ENCODE measurements at places on chromosomes 4 and X.

- no peak for DNase-seq
These were observed 248.9 kb downstream of the TLL1 start for GRCh38 chr4:166121897-166122296.

- DNase-seq, result no peak
These were observed 310.0 kb downstream of the SLITRK2 start for GRCh38 chrX:146127617-146128016.

DNA sequence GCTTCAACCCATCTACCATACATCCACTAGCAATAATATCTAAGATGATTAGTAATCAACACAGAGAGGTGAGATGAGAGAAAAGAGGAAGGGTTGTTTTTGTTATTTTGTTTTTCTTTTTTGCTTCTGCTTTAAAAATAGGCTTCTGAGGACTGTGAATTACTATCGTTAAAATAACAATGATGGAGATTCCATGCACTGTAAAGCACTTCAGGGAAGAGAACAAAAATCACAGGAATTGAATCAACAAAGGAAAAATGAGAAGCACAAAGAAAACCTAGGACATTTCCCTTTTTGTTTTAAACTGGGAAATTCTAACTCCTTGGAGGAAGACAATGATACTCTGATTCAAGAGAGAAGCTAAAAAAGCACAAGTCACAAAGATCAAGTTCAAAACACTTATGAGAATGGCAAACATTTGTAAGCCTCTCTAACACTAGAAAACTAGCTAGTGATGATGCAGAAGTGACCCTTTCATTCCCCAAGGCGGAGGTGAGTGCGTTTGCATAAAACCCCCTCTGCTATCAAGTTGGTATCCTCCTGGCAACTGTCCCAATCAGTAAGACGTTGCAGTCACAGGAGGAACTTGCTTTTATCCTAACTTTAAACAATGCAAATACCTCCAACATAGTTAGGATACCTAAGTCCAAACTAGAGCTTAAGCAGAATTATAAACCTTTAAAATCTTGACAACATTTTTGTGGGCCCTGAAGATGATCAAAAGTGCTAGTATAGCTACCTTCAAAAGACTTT is 308.5 kb downstream of the CAMK2D start:
- DNase-seq, result no peak

DNA sequence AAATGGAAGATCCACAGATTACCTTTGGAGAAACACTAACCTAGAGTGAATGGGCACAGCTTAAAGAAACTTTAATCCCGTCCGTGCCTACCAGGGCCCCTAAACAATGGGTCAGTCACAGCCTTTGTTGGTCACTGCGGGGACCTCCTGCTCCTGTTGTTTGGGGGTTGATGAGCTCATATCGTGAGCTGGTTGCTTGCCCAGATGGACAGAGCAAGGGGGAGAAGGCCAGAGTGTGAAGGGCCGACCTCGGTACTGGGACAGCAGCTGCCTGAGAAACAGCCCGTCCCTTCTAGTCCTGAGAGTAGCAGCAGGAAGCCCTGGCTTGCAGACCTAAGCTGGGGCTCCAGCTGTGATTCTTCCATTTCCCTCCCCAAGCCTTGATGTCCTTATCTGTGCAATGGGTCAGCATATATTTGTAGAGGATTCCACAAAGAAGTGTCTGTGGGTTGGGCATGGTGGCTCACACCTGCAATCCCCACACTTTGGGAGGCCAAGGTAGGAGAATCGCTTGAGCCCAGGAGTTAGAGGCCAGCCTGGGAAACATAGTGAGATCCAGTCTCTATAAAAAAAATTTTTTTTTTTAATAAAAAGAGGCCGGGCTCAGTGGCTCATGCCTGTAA is 69.6 kb upstream of the SLC34A2 start:
- no peak for DNase-seq

DNA sequence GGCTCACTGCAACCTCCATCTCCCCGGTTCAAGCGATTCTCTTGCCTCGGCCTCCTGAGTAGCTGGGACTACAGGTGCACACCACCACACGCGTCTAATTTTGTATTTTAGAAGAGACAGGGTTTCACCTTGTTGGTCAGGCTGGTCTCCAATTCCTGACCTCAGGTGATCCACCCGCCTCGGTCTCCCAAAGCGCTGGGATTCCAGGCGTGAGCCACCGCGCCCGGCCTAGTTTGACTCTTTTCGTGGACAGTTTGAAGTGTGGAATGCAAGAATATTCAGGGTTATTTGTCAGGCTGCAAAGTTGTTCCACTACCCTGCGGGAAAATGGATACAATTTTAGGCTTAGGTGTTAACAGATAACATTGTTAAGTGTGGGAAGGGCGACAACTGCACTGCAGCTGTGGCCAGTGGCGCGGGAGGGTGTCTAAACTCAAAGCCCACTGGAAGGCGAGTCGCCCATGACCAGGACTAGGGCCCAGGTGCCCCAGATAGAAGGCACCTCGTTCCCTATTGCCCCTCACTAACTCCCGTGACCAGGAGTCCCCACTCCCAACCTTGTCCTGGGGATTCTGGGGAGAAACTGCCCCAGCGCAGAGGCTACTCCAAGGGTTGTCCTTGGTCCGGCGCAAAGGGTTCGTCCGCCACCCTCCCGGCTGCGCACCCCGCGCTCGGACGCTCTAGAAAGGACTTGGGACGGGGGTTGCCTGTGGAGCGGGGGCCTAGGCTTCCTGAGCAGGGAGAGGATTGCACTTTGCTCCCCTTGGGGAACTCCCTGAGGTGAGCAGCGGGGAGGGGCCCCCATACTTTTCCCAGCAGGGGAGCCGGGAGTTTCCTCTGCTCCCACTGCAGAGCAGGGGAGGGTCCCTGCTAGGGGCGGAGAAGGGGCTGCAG is 1.1 kb upstream of the CD99 start:
- DNase-seq, result no peak

DNA sequence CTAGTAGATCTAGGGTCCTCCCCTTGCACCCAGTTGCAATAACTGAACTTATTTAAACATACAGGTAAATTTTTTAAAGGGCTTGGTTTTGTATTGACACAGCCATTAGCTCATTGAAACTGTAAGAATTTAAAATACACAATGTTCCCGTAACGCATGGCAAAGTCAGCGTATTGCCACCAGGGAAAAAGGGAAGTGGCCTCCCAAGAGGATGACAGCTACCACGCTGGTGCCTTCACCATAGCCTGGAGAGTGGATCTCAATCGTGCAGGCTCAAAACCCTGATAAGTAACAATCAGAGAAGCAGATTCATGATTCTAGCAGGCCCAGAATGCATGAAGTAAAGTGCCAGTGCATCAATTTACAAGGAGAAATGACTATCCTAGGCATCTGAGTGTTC is 49.4 kb upstream of the RELL1 start:
- no peak for DNase-seq

DNA sequence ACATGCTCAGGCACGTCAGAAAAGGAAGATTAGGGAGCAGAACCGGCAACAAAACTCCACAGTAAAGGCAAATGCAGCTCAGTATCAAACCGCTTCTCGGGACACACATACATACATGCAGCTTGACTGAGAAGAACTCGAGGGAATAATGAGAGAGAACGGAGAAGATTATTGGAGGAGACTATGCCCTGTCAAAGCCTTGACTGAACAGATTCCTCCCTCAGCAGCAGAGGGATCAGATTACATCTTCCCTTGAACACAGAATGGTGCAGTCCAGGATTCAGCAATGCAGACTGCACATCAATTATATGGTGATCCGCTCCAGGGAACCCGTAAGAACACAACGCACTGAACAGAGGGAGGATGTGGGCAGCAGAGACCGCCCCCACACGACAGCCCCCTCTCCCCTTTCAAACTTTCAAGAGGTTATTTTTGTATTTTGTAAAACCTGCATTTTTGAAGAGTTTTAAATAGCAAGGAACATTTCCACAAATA is 183.2 kb downstream of the FBXW7 start:
- DNase-seq, result no peak

- DNase-seq, result no peak
These were observed 289.0 kb downstream of the CHIC1 start for GRCh38 chrX:73852022-73852421.

- DNase-seq, result no peak
These were observed 203.3 kb downstream of the MAPK10 start for GRCh38 chr4:86156531-86156930.

DNA sequence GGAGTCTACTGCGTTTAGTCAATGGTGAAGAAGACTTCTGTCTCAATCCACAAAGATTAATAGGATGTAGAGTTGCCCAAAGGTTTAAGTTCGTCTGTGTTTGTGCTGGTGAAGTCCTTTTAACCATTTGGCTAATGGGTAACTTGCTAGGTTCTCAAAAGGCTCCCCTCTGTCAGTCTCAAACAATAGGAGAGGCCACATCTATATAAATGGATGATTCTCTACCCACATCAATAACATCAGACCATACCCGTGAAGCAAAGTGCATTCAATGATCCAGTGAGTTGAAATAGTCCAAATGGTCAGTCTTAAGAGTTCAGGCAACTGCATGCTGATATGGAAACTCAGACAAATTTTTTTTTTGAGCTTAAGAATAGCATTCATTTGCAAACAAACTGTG is 28.1 kb downstream of the RS1 start:
- DNase-seq, result no peak

DNA sequence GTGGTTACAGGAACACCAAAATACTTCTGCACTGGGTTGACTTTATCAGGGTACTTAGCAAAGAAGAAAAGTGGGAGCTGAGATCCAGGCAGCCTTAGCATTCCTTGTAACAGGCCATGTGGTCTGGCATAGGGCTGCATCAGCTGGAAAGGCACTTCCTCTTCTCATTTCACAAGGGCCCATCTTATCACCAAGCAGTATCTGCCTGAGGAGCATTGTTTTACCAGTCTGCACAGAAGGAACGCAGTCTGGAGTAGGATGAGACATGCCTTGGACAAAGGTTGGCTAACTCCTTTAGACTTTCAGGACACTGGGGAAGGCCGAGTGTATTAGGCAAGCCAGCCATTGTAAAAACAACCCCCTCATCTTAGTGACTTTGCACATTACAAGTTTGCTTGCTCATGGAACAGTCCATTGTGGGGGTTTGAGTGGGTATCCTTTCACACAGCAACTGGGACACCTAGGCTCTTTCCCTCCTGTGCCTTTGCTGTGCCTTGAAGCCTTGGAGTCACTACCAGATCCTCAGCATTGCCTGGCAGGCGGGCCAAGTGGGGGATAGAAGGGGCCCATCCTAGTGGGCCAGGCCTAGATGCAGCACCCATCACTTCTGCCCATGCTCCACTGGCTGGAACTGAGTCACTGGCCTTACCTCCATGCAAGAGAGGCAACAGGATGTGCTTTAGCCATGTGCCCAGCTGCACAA is 4.6 kb downstream of the SUV39H1 start:
- no peak for DNase-seq

GRCh38 chrX:38172596-38172995 is 48.1 kb downstream of the SRPX start:
- DNase-seq, result no peak

- no peak for DNase-seq
These were observed 10.4 kb downstream of the KIT start for GRCh38 chr4:54668014-54668611.

GRCh38 chr4:62627671-62628070 is 1427.5 kb downstream of the ADGRL3 start:
- DNase-seq, result no peak

GRCh38 chr4:181604546-181604945 is 638.7 kb upstream of the TENM3 start:
- no peak for DNase-seq

- DNase-seq, result no peak
These were observed 83.8 kb downstream of the HS3ST1 start for GRCh38 chr4:11344916-11345315.

DNA sequence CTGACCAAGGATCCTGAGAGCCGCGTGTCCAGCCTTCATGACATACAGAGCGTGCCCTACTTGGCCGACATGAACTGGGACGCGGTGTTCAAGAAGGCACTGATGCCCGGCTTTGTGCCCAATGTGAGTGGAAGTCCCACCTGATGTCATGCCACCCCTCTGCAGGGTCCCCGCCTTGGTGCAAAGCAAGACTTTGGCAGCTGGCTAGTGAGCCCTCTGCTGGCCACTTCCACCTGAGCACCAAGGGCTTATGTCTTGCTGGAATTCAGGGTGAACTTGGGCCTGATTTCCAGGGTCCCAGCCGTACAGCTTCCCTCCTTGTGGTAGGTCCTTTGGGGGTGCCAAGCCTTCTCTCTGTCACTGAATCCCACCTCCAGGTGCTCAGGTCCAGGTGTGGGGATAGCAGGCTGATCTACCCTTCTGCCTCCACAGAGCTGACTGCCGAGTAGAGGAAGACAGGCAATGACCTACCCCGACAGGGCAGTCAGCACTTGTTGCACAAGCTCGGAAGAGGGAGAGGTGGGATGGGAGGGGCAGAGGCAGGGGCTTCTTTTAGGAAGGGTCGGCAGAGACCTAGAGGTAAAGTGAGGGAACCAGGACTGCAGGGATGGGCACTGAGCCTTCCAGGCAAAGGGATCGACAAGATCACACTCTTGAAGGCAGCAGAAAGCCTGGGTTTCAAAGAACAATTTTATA is 248.1 kb downstream of the EVC2 start:
- no peak for DNase-seq

- no peak for DNase-seq
These were observed 127.9 kb downstream of the ZNF330 start for GRCh38 chr4:141348573-141348972.

DNA sequence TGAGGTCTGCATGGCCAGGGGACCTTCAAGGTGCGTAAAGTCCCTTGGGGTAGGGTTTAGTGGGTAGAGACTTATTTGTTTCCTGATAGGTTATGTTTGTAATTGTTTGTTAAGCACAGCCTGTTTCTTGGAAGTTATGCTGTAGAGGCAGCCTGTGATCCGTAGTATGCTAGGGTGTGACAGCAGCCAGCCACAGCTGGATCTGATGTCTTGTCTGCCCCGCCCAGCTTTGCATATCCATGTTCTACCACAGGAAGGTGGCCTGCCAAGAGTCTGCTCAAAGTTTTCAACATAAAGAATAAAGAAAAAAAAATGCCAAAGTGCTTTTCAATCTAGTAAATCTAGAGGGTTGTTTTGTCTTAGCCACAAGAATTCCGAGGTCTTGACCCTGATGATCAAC is 19.1 kb upstream of the PRRG3 start:
- no peak for DNase-seq

- DNase-seq, result no peak
These were observed 218.2 kb downstream of the ZC4H2 start for GRCh38 chrX:64758047-64758446.

DNA sequence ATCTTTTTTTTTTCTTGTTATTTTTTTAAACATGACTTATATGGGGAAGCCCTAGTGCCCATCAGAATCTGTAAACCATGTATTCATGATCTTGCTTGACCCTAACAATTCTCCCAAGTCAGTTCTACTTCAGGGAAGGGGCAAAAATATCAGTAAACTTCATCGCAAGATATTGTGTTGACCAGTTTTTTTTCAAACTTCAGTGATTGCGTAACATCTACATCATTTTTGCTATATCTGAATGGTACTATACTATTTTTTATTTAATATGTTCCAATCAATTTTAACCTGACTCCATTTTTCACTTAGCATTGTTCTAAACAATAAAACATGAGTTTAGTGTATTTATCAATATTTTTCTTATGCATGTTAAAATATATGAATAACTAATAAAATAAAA is 221.2 kb downstream of the NKX6-1 start:
- DNase-seq, result no peak

GRCh38 chr4:182711211-182711610 is 206.0 kb downstream of the DCTD start:
- DNase-seq, result no peak

- no peak for DNase-seq
These were observed 904.9 kb downstream of the CENPC start for GRCh38 chr4:66640233-66640990.
